Right lobe of liver (tissue), 6 donors: ENCODE measurements at places on chromosomes 1 and 21.
A peak's percentile ranks its signal among the peaks of the same experiment; 100 is the strongest.

DNA sequence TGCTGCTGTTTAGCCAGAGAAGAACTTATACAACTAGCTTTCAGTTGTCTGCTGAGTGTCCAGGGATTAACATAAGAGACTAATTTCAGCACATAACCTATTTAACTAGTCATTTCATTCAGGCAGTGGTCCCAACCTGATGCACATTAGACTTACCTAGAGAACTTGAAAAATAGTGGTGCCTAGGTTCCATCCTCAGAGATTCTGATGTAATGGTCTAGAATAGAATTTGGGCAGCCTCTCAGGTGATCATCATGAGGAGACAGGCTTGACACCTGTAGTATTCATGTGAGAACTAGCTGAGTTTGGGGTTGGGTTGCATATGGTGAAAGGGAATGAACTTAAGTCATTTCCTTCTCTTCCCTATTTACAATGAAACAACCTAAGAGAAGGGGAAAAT lies 24.8 kb downstream of the CNST start:
- no peak for DNase-seq

DNA sequence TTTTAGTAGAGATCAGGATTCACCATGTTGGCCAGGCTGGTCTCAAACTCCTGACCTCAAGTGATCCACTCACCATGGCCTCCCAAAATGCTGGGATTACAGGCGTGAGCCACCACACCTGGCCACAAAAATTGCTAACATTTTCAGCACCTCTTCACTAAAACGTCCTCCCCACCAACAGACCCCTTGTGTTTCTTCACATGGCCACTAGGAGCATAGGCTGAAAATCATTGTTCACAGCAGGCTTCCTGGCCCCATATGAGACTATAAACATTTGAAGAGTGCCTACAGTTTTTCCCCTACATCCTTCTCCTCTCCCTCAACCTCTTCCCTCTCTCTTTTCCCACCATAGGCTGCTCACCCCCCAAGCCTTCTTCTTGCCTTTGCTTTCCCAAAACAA lies 28.0 kb upstream of the SFPQ start:
- DNase-seq: no peak

GRCh38 chr1:62144238-62144831 lies 50.3 kb upstream of the L1TD1 start:
- no peak for DNase-seq

GRCh38 chr1:234957330-234958065 lies 171.1 kb downstream of the TOMM20 start:
- peak; percentile 94 for DNase-seq

GRCh38 chr21:41086569-41086968 lies 81.4 kb upstream of the BACE2 start:
- DNase-seq: no peak

DNA sequence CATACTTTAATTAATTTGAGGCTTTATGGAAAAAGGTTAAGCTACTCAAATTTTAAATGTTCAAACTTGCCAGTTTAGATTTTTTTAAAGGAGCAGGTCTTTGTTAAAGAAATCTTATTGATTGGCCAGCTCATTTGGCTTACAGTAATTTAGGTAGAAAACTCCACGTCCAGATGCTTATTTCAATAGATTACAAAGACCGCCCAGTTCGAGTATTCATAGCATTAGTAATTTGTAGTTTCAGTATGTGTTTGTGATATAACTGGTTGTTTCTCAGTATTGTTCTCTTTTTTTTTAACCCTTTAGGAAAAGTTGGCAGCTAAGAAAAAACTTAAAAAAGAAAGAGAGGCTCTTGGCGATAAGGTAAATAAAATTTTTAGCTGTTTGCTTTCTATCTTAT lies 1.6 kb downstream of the RPF1 start:
- DNase-seq: no peak

DNA sequence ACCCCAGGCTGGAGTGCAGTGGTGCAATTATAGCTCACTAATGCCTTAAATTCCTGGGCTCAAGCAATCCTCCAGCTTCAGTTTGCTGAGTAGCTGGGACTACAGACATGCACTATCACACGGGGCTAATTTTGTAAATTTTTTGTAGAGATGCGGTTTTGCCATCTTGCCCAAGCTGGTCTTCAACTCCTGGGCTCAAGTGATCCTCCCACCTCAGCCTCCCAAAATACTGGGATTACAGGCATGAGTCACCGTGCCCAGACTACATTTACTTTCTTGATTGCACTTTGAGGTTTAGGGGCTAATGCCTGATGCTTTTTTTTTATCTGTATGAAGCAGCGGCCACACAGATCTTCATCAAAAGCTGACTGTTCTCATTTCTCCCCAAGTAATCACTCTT lies 124.6 kb downstream of the KIF26B start:
- no peak for DNase-seq

GRCh38 chr1:160646711-160647328 lies at the start of gene SLAMF1:
TSS of gene SLAMF1 (minus strand) at chr1:160647044. CDS start at chr1:160646945, 99 bp downstream.
- no peak for DNase-seq

DNA sequence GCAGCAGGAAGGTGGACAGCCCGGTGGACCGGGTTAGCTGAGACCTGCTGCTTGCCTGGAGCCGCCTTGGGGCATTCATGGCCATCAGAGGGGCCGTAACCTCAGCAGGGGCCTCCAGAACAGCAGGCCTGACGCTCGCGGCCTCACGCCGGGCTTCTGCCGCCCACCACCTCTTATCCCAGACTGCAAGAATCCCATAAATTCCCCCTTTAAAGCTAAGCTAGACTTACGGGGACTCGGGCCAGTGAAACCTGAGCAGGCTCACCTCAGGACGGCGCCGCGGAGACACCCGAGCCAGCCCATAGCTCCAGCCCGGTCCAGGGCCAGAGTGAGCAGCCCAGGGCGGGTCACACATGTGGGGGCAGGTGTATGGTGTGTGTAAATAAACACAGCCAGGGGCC lies 132.3 kb downstream of the GLIS1 start:
- no peak for DNase-seq

- no peak for DNase-seq
Observed at GRCh38 chr1:162485236-162485635, 12.4 kb upstream of the UHMK1 start.

DNA sequence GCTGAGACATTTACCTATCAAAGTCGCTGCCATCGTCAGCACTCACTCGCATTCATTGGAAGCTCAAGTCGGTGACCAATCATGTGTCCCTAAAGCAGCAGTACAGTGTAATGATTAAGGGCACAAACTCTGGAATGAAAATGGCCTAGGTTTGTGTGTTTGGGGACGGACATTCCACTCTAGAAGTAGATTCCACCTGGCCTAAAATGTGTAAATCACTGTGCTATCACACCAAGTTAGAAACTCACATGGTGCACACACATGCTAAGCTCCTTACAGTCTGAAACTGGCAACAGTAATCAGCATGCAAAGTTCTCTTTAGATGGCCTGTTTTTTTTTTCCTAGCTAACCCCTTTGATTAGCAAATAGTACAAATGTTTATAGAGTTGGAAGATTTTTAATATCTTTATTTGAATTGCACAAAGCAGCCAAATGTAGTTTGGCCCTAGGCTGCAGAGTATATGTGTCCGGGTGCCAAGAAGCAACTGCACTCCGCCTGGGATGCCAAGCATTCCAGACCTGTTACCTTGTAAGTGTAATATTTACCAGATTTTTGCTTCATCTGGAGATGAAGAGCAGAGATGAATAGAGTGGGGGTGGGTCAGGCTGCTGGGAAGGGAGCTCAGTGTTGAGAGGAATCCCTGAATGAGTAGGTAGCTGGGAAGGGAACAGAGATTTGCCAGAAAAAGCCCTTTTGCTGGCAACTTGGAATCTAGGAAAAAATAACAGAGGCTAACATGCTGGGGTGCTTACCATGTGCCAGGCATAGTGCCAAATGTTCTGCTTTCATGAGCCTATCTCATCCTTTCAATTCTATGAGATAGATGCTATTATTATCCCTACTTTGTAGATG lies 35.2 kb downstream of the TGFB2 start:
- DNase-seq: no peak

- no peak for DNase-seq
Observed at GRCh38 chr1:171983584-171983983, 142.3 kb downstream of the DNM3 start.

- no peak for DNase-seq
Observed at GRCh38 chr1:100760511-100760910, 41.0 kb downstream of the VCAM1 start.

GRCh38 chr1:33018112-33018511 lies 18.6 kb downstream of the AK2 start:
- no peak for DNase-seq
